ENCODE measurements at places on chromosomes 1 and 21. TPM values are rescaled to one million over a fixed set of nuclear protein-coding genes. Genes with fewer than 3 reads are reported as not detected.

- no peak for DNase-seq
These were observed 2.4 kb upstream of the CEP350 start for GRCh38 chr1:179952186-179952585.

GRCh38 chr1:239785576-239785975 lies 306.1 kb upstream of the FMN2 start:
- no peak for DNase-seq

DNA sequence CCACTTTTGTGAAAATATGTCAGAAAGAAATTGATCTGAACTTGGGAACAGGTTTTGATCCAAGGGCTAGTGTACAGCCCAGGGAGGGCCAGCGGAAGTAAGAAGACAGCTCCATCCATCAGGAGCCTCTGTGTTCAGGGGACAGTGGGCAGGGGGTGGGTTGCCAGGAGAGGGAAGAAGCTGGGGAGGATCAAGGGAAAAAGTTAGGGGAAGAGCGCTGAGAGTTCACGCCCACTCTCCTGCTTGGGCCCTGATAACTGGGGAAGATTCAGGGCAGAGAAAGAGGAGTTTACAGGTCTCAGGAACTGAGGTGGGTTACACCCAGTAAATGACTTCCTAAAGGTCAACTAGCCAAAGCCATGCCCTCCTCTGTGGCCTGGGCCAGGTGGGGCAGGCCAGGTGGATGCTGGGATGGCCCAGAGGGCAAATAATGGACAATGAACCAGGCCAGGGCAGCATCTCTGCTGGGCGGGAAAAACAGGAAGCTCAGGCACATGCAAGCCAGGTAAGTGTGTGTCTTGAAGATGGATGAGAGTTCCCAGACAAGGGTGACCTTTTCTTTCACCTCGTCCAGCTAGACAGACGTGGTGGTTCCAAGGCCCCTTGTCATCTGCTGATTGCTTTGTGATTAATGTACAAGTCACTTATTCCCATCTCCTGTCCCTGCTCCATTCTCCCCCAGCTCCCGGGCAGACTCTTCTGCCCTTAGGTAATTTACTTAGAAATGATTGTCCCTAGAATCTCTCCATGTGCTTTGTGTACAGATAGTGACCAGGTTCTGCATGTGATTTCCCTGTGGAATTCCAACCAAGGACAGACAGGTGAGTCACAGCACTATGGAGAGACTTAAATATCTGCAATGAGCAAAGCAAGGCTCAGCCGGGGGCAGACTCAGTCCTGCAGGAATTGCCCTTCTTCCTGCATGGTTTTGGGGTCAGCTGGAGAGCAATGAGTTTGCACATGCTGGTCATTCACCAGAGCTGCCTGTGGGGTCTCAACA lies 57.0 kb downstream of the MDM4 start:
- DNase-seq = peak; percentile 21

GRCh38 chr1:30950053-30950452 lies 41.5 kb upstream of the SDC3 start:
- DNase-seq = no peak

DNA sequence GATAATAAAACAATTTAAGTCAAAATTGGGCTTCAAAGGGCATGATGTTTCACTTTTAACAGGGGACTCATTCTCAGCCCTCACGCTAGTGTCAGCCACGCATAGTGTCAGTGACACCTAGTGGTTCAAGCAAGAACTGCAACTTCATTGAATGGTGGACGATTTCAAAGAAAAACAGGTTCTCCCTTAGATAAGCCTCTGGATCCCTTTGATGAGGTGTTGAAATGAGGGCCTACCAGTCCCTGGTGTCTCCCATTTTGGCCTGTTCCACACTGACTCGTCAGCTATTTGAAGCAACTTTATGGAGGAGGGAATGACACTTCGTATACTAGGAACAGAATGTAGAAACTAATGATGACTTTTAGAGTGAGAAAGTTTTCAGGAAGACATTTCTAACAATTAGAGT lies 56.2 kb downstream of the FCRL5 start:
- no peak for DNase-seq

DNA sequence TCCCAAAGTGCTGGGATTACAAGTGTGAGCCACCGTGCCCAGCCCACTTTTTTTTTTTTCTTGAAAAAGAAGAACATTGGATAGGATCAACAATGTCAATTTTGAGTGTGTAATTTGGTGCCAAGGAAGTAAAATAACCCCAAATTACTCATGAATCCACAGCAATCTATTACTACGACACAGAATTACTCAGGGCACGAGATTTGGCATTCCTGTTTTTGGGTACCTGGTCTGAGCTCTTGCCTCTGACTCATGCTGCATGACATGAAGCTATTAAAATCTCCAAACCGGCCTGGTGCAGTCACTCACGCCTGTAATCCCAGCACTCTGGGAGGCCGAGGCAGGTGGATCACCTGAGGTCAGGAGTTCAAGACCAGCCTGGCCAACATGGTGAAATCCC lies 10.4 kb downstream of the RNF19B start:
- no peak for DNase-seq

ZNF691 gene
- 8.8 TPM for total RNA-seq

LRRIQ3 gene
- total RNA-seq = 1.9 TPM

ALG6 gene
- 14.5 TPM for total RNA-seq

CTSS gene
- 12.2 TPM for total RNA-seq

C1orf94 gene
- total RNA-seq = not detected

All from kidney epithelial cell (primary cell).